DMS53 (cell line): ENCODE measurements at places on chromosomes 12 and 14.
A peak's percentile ranks its signal among the peaks of the same experiment; 100 is the strongest.

DNA sequence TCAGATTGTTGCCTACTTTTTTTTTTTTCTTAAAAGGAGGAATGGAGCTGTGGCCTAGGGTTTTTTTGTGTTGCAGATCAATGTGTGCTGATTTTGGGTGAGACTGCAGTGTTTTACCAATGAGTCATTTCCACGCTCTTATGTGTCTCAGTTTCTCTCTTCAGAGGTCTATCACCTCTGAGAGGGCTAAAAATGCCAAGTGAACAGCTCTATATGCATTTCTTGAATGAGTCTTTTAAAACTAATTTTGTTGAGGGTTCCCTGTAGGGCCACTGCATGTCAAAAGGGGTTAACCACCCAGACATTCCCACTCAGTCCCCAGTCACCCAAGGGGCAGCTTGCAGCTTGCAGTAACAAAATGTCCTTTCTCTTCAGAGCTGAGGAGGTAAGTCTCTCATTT, 24.3 kb upstream of the GLIPR1L2 start:
- DNase-seq: no peak

DNA sequence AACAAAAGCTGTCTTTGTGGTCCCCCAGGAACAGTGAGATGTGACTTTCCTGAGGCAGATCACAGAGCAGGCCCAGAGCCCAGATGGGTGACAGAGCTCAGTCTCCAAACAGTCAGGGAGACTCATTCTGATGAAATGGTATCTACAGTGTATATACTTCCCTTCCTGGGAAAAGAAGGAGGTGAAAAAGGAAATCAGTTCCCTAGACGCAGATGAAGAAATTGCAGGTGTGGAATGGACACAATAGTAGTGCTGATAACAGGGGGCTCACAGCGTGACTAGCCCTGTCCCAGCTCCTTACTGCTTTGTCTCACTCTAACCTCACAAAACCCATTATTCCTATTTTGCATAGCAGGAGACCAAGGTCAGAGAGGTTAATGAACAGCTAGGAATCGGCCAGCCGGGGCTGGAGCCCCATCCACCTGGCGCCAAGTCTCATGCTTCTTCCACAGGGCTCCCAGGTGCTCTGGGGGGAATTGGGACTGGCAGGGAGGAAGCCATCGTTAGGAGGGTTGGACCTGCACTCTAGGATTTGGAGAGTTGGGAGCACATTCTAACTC, 11.9 kb downstream of the KCNH3 start:
- peak; percentile 51 for DNase-seq

DNA sequence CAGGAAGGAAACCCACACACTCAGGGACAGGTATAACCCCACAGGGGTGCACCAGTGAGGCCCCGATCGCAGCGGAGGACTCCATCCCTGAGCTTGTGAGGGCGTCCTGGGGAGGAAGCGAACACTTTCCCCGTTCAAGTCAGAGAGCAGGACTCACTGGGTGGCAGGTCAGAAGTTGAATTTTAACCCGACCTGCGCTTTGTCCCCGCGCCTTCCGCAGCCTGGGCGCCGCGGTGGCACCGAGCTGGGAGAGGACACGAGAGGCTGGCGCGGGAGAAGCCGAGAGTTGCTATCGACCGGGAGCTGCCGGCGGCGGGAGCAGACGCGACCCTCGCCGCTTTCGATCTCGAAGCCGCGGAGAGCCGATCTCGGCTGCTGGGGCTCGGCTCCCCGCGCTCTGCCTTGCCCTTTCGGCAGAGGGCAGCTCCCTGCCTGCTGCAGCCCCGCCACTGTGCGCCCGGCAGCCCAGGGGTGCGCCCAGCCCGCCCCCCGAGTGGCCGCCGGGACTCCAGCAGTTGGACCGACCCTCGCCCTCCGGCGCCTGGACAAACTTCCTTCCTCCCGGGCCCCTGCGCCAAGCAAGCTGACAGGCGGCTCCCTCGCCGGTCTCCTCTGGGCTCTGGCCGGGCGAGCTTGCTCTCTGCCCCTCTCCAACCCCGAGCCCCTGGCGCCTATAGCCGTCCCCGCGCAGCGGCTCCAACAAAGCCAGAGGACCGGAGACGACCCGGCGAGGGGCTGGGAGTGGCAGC, 918 bp downstream of the LIN7A start:
- peak; percentile 88 for DNase-seq

DNA sequence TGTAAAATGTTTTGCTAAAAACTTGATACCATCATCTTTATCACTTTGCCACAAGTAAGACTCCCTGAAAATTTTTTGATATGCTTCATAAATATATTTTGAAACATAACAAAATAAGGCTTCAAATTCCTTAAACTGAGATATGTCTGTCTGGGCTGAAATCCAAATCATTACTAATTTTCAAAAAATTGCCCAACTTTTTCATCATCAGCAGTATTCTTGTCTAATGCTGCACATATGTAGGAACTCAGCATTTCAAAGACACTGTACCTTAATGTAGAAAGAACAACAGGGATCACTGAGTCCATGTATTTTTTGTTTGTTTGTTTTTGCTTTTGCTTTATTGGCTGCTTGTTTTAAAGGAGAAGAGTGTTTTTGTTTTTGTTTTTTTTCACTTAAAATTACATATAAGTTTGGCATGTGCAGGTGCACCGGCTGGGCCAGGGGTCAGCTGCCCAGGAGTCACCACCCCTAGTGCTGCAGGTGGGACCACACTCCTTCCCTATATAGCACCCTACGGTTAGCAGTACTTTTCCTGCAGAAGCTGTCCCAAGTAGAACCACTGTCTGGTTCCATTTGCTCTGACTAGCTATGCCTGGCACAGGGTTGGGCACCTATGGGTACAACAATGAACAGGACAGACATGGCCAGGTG, 231.2 kb downstream of the PIK3C2G start:
- DNase-seq: no peak

DNA sequence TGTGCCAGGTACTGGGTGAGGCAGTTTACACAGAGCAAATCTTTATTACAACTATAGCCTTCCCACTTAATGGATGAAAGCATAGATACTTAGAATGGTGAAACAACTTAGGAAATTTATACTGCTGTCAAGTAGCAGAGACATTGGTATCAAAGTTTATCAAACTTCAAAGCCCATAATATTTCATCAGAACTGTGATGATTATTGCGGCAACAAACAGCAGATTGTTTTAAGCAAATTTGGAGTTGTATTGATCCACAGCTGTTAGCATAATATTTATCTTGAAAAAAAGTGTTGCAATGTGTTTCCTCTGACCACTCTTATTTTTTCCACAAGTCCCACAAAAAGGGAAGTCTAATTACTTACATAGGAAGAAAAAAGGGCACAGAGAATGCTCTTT, 2.0 kb upstream of the SLCO1B3 start:
- DNase-seq: no peak

GRCh38 chr12:108021949-108022522, 107.1 kb upstream of the WSCD2 start:
- DNase-seq: no peak

- DNase-seq: no peak
Observed at GRCh38 chr12:62736596-62736995, 198.4 kb downstream of the PPM1H start.

DNA sequence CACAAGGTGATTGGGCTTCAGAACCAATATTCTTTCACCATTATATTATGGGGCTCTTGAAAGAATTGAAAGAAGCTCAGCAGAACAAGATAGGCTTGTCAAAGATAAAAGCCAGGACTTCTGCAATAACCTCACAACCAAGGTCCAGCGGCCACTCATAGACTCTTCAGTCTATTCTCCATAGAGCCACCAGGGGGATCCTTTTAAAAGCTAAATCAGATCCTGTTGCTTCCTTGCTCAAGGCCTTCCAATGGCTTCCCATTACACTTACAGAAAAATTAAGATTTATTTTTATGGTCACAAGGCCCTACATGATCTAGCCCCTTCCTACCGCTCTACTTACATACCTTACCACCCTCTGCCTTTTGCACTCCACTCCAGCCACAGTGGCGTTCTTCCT, 169.6 kb downstream of the C12orf42 start:
- DNase-seq: peak; percentile 76

DNA sequence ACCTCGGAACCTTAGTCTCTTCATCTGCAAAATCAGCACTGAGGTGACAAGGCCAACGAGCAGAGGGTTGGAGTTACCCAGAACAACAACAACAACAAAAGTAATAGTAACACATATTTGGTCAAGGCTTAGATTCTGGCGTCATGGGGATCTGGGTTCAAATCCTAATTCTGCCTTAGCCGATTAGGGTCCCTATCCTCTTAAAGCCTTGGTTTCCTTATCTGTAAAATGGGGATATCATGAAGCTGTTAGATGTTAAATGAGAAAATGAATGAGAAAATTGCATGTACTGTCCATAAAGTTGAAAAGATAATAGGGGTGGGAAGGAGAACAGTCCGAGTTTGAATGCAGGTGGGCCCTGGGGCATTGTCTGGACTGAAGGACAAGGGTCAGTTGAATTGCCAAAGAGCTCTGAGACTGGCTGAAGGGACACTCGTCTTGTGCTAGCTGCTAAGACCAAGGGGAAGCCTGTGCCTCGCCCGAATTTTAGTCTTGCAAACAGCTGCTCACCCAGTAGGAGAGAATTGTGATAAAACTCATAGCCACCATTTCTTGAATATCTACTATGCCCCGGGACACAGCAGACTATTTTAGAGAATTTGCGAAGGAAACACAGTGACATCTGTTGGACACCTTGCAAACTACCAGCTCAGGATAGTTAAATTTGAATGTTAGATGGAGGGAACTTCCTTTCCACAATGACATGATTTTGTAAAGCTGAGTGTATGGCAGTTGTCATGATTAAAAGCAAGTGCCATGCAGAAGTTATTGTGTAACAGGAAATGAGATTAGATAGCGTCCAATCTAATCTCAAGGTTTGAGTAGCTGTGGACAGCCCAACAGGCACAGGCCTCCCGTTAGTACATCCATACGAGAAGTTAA, 6.8 kb upstream of the HNF1A start:
- DNase-seq: peak; percentile 81

- no peak for DNase-seq
Observed at GRCh38 chr12:52234223-52234810, 1.3 kb downstream of the KRT7 start.

DNA sequence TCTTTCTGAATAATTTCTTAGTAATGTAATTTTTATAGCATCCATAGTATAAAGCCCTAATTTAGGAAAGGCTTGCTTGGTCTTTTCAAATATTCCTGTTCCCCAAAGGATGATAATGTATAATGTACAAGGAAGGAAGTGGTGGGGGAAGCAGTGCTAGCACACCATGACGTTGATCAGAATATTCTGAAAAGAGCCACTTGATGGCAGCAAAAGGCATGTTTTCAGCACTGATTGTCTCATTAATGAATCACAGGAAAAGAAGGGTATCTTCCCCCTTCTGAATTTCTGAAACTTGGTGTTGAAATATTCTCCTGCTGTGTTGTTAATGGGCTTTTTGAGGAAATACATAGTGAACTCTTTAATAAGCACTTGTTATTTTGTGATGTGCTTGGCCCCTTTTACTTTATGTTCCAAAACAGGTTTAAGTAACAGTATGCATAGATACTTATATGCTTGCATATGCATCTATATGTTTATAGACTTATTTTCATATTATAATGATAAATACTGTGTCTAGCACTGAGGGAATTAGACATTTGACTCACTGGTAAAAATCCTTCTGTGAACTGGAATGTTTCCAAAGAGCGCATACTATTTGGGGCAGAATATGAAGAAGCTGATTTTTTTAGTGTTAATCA, 122.0 kb downstream of the TMEM117 start:
- peak; percentile 87 for DNase-seq

- DNase-seq: peak; percentile 16
Observed at GRCh38 chr14:91231446-91231845, 13.1 kb downstream of the GPR68 start.

DNA sequence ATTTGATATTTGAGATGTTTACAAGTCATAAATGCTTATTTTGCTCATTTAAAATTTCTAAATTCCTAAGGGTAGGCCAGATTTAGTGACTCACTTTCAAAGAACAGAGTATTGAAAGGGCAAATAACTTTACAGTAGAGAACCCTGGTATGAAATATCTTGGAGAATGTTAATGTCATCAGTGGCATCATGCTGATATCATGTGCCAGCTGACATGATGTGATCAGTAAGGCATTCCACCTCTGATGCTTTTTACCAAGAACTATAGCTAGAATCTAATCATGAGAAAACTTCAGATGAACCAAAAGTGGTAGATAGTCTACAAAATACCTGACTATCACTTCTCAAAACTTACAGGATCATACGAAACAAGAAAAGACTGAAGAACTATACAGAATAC, 2.9 kb upstream of the FLRT2 start:
- no peak for DNase-seq

- peak; percentile 80 for DNase-seq
Observed at GRCh38 chr12:91109148-91109564, 2.1 kb downstream of the LUM start.

DNA sequence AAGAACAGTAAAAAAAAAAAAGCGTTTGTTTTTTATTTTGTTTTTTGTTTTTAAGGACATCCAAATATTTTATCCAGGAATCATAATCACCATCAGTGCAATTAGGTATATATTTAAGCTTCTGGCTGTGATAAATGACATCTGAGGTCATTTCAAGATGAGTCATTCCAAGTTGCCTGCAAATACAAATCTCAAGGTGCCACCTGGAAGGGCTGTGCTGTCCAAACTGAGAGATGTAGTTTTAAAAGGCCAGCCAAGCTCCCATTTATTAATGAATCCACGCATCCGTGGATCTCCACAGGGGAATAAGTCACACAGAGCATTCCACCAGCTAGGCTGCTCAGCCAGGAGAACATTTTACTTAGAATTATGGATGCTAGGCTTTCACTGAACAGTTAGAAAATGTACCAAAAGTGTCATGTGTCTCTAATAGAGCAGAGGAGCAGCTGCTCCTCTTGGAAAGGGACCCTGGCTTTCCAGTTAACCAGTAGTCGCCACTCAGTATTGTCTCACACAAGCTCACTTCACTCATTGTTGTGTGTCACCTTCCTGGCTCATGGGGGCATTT, 1151.4 kb upstream of the TMEM132C start:
- DNase-seq: no peak

- DNase-seq: peak; percentile 97
Observed at GRCh38 chr12:124518051-124518932, 49.1 kb downstream of the NCOR2 start.

GRCh38 chr12:132602572-132603239, 7.7 kb downstream of the LRCOL1 start:
- DNase-seq: no peak

DNA sequence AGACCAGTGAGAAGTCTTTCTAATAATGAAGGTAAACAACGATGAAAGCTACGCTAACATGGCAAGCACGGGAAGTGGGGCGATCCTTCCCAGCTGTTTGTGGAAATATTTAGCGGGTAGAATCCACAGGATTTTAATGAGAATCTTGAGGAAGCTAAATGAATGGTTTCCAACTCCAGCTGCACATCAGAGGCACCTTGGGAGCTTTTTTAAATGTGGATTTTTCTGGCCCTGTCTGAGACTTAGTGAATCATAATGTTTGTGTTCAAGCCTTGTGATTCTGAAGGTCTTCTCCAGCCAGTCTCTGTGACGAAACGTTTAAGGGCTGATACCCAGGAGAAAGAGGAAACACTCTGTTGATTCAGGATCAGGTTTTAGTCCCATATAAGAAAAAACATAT, 169.8 kb downstream of the CAPZA3 start:
- no peak for DNase-seq

DNA sequence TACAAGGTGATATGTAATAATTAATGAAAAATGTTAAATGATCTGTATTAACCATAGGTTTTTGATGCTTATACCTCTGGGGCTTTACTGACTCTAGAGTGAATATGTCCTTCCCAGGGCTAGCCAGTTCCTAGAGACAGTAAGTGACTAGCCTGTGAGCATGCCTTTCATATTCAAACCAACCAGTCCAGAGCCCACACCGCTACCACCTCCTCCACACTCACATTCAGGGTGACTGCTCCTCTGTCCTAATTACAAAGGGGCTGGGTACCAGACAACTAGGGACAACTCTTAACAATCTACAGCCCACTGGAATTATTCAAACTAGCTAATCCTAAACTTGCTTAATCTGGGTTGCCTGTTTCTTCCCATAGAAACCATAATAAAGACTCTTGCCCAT, 49.0 kb downstream of the RALGAPA1 start:
- no peak for DNase-seq
